Activated naive CD8-positive, alpha-beta T cell treated with anti-CD3 and anti-CD28 coated beads, Interleukin-2, amount 10 ng/mL, durations not matched to agents 7 days and 5 days (primary cell): ENCODE measurements at places on chromosomes 11 and 22.
A peak's percentile ranks its signal among the peaks of the same experiment; 100 is the strongest.

- no peak for DNase-seq
These were observed 20.1 kb downstream of the ZBTB16 start for GRCh38 chr11:114079511-114080065.

GRCh38 chr11:36408498-36409136, 101.5 kb downstream of the TRAF6 start:
- DNase-seq = no peak

GRCh38 chr22:18056807-18057474, 20.8 kb upstream of the PEX26 start:
- DNase-seq = no peak

- DNase-seq = no peak
These were observed 55.9 kb downstream of the SPON1 start for GRCh38 chr11:14018441-14018840.

GRCh38 chr11:114784216-114784615, 105.9 kb downstream of the NXPE2 start:
- DNase-seq = no peak

GRCh38 chr22:37544955-37545702, 15.2 kb upstream of the CDC42EP1 start:
- peak; percentile 74 for DNase-seq

DNA sequence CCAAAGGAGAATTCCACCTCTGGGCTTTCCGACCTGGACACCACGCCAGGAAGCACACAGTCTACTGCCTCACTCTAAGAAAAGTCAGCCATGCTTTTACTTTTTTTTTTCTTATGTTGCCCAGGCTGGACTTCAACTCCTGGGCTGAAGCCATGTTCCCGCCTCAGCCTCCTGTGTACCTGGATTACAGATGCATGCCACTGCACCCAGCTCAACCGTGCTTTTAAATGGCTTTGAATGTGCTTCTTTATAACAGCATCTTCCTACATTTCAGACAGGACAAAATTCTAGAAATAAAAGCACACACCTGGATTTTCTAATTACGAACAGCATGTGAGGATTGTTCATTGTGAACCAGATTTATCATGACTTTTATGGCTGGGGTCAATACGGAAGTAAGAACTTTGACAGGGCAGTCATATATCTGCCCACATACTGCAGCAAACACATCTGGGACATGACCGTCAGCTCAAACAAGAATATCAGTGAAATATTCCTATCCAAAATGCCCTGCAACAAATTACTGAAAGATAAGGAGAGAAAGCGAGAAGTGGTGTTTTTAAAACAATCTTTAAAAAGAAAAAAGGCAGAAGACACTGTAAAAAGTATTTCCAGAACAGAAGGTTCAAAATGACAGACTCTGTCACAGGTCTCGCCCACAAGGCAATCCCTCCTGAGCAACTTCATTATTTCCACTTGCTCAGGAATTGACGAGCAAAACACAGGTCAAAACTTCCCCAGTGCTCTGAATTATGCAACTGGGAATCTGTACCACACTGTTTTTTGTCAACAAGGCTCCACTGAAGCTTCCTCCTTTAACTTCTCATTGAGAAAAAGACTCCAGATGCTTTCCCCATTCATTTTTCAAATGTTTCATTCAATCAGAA, 42.1 kb downstream of the PACSIN2 start:
- no peak for DNase-seq

DNA sequence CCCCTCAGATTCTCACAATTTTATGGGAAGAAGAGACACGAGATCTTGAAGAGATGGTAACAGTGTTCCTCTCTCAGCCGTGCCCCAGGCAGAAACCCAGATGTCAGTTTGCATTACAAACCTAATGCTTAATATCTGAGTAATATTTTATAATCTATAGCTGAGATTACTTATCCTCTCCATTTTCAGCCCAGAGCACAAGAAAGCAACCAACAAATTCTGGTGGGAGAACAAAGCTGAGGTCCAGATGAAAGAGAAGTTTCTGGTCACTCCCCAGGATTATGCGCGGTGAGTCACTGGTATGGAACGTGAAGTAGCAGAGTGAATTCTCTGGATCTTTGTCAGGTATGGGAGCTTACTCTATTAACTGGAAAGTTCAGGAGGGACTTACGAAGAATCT, 884 bp downstream of the CENATAC start:
- DNase-seq = no peak

GRCh38 chr22:37089434-37089833, 20.1 kb downstream of the TMPRSS6 start:
- no peak for DNase-seq

DNA sequence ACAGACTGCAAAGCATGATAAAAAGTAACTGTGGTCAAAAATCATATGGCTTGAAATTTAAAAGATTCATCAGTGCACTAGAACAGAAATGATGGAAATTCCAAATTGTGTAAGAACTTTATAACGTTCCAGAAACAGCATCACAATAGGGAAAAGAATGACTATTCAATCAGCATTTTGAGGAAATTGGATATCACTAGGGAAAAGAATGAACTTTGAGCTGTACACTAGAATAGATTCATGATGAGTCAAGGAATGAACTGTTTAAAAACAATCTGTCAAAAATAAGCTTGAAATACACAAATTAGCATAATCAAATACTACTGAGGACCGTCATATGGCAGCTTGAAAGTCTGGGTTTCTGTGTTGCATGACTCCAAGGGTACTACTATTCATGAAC, 20.5 kb upstream of the HEPHL1 start:
- DNase-seq = no peak

DNA sequence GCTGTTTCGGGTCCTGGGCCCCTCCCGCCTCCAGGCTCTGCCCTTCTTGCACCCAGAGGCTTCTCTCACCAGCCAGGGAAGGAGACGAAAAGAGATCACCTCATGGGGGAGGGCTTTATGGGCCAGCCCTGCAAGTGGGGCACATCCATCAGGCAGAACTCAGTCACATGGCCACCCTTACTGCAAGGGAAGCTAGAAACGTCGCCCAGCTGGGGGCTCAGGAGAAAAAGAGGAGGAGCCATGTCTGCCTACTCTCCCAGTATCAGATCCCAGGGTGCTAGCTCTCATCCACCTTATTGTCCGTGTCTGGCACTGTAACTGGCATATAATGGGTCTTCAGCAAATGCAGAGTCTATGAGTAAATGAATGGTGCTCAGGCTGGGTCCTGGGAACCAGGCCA, 24.2 kb downstream of the MFNG start:
- DNase-seq = no peak

- no peak for DNase-seq
These were observed 25.1 kb downstream of the KIAA1671 start for GRCh38 chr22:24977370-24978221.

GRCh38 chr11:116641561-116642045, 131.2 kb downstream of the BUD13 start:
- DNase-seq = peak; percentile 44

DNA sequence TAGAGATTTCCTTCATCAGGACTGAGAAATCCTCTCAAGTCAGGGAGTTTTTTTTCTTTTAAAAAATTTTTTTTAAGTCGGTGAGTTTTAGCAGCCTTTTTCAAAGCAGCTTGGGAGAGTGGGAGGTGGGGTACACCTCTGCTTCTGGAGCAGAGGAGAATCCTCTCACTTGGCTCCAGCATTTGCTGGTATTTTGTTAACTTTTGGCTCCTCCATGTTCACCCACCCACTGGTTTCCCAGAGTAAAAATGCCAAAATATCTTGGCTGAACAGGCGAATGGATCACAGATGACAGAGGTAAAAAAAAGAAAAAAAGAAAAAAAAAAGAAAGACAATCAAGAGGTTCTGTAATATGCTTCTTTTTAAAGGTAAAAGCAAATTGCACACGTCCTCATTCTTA, 68.0 kb downstream of the GAB2 start:
- no peak for DNase-seq

DNA sequence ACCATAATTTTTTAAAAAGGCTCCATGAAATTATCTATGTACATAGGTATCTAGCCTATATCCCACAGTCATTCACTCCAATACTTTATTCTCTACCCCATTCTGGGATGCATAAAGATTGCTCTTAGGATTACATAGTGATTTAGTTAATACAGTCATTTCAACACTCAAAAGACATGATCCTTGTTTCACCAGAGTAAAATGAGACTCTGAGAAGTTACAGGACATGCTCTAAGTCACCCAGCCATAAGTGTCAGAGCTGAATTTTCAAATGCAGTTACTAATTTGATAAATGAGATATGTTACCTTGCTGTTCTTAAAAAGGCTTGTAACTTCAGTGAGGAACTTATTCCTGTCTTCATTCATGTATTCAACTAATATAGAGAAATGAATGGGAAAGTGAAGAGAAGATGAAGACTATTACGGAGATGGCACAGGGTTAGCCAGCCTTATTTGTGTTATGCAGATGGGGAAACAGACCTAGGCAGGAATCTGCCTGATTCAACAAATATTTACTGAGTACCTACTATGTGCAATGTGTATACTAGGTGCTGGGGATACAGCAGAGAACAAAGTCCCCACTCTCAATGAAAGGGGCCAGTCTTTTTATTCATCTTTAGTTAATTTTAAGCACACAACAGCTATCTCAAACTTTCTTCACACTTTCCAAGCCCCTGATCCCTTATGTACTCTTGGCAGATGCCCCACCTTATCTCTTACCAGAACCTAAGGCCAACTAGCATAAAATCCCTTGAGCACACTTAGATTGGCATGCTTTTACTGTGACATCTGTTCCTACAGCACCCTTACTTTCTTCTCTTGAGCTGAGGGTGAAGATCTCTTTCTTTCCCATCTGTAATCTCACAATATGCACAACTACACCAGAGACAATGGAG, 21.6 kb downstream of the MAPK1 start:
- no peak for DNase-seq

- no peak for DNase-seq
These were observed 123.2 kb upstream of the SORL1-AS1 start for GRCh38 chr11:121575963-121576290.

- no peak for DNase-seq
These were observed 85.2 kb downstream of the TSPAN18 start for GRCh38 chr11:44811841-44812448.

DNA sequence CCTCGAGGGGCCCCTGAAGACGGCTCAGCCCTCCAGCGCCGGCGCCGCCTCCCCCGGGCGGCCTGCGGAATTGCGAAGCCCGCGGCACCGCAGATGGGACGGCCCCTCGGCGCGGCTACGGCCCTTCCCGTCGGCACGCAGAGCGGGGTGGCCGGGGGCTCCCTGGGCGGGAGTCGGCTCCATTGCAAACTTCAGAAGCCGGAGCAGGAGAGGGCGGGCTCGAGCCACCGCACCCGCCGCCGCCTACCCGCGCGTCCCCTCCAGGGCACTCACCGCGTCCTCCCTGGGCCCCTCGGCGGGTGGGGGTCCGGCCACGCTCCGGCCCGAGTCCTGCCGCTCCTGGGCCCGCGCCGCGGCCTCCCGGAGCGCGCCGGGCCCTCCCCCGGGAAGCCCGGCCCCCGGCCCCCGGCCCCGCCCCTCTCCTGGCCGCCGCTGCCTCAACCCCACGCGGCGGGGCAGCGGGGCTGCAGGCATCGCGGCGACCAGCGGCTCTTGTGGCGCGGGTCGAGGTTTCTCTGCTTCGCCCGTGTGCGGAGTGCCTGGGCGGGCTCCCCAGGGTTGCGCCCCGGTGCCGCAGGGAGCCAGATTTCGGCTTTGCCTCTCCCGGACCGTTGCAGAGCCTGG, at the start of gene PACSIN3:
PACSIN3 (minus strand) TSS at position 359 of the 624 bp plus-strand sequence. CDS start 3,707 bp downstream, outside the sequence.
- peak; percentile 61 for DNase-seq

- DNase-seq = no peak
These were observed 168.2 kb upstream of the PDGFD start for GRCh38 chr11:104332110-104332509.

- no peak for DNase-seq
These were observed 31.8 kb upstream of the FLI1 start for GRCh38 chr11:128662076-128662475.

- no peak for DNase-seq
These were observed 426.1 kb upstream of the CADM1 start for GRCh38 chr11:115930291-115930690.

DNA sequence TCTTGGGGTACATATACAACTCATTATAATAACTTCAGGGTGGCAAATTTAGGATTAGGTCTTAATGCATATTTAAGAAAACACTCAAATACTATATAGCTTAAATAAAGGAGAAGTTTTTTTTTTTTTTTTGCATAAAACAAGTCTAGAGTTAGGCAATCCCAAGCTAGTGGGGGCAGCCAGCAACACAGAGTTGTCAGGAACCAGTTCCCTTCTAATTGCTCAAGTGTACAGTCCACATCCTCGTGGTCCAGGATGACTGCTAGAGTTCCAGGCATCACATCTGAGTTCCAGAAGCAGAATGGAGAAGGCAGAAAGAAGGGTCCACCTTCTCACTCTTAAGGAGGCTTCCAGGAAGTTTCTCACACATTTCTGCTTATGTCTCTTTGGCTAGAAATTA, 261.9 kb upstream of the PLET1 start:
- no peak for DNase-seq

DNA sequence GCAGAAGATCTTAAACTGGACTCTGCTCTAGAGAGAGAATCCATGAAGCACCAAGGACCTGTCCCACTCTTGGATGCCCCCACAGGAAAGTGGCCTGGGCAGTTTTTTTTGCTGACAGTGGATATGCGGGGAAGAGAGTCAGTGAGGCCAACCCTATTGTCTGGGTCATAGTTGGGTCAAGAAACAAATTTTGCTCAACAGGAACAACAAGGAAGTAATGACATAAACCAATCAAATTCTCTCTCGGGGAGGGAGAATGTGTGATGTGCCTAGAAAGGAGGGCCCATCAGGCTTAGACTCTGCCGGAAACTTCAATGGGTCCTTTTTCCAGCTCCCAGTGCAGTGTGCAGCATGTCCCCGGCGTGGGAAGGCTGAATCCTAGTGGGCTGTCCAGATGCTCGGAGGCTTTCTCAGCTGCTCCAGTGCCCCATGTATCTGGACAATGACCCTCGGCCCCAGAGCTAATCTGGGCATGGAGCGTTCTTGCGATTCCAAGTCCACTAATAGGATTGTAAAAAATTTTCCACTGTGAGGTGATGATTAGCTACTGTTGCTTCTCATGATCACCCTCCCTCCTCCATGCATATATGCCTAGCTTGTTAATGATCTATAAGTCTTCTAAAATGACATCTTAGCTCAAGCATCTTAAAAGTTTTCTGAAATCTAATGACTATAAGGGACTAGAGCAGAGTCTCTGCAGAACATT, 101.0 kb downstream of the SNX19 start:
- DNase-seq = no peak

DNA sequence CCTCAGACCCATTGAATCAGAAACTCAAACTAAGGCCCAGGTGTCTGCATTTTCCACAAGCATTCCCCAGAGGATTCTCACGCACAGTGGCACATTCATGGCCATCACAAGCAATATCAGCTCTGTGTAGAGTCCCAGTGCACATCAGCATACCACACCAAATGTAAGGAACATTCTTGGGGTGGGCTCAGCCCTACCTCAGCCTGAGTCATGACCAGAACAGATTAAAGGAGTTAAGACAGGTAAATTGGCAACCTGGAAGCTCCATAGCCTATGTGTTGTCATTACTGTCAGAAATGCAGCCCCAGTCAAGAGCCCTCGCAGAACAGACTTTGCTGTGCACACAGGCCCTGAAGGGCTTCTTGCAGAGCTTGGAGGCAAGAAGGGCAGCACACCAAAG, 53.1 kb downstream of the OPCML start:
- no peak for DNase-seq
